Aorta (tissue), 5 donors: ENCODE measurements at places on chromosomes 1 and 21. TPM values are rescaled to one million over a fixed set of nuclear protein-coding genes. Genes with fewer than 3 reads are reported as not detected.

DNA sequence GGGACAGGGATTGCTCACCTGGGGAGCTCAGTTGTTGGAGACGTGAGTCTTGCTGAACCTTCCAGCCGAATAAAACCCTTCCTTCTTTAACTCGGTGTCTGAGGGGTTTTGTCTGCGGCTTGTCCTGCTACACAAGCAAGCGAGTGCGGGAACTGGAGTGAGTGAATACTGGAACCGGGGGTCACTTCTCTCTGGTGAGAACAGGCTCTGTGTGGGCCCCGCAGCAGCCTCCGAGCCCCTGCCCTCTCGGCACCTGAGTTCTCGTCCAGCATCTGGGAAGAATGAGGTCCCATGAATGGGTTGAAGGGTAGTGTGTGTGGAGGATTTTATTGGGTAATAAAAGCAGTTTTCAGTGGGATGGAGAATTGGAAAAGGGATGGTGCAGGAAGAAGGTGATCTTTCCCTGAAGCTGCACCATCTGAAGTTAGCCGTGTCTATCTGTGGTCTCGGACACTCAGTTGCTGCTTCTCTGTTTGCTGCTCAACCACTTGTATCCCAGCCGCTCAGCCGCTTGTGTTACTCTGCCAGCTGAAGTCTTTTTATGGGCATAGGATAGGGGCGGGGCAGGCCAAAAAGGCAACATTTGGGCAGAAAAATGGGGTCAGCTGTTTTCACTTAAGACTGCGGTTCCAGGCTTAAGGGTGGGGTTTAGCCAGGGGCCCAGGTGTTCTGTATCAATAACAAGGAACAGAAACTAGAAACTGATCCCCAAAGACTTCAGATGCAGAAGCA is 450.6 kb upstream of the CAMK1G start:
- H3K36me3 ChIP-seq: no peaks in the 10 kb centered on the region
- DNase-seq: no peak
- H3K27me3 ChIP-seq: no peaks in the 10 kb centered on the region
- H3K27ac ChIP-seq: no peak overlapping the region
- H3K4me1 ChIP-seq: no peaks in the 10 kb centered on the region

GRCh38 chr1:68168545-68169171 is 63.7 kb downstream of the WLS start:
- DNase-seq: no peak
- no peaks in the 10 kb centered on the region for H3K27me3 ChIP-seq
- no peak overlapping the region for H3K4me3 ChIP-seq
- peaks cover 17% of the 10 kb centered on the region for H3K4me1 ChIP-seq
- H3K27ac ChIP-seq: no peak overlapping the region

- H3K27ac ChIP-seq: no peak overlapping the region
- DNase-seq: no peak
- H3K4me3 ChIP-seq: no peak overlapping the region
These were observed 335.1 kb downstream of the KIF26B start for GRCh38 chr1:245489838-245490237.

DNA sequence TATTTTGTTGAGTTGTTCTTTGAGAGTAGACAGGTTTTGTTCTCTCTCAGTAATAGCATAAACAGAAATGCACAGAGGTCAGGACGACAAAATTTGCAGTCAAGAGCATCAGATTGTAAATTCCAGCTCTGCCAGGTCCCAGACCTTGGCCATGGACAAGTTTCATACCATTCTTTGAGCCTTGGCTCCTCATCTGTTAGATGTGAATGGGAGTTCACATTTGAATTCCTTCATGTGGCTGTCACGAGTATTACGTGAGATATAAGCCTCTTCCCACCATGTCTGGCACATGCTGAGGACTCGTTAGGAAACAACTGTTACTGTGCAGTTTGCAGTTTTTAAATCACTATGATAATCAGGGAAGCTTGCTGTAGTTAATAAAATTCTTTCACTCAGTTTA is 93.2 kb upstream of the KCTD3 start:
- DNase-seq: no peak

- no peaks in the 10 kb centered on the region for H3K27me3 ChIP-seq
- DNase-seq: no peak
- H3K36me3 ChIP-seq: no peaks in the 10 kb centered on the region
- peak overlapping the region; percentile 17 for H3K4me3 ChIP-seq
- no peak overlapping the region for H3K27ac ChIP-seq
These were observed 5.2 kb downstream of the DMRTA2 start for GRCh38 chr1:50417946-50418599.

DNA sequence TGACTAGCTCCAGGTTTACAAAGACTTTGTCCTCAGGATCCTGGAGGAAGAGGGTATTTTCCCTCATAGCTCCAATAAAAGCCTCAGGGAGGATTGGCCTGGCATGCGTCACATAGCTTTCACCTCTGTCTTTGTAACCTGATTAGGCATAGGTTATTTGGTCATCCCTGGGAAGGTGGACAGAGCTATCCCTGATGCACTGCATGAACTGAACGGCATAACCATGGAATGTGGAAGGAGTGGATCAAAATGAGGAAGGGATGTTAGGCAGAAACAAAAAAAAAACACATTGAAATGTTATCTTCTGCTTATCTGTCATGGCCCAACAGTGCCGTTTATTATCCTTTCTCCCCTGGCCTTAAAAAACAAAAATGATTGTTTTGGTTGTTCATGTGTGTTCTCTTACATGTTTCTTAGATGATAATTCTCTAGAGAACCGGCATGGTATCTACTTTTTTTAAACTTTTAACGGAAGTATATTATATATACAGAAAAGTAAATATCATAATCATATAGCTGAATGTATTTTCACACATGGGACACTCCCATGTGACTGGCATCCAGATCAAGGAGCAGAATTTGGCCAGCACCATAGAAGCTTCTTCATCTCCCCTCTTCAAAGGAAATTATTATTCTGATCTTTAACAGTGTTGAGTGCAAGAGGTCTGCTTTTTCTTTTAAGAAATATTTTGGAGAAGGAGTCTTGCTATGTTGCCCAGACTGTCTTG is 85.3 kb downstream of the RPS6KC1 start:
- no peak overlapping the region for H3K27ac ChIP-seq
- H3K4me3 ChIP-seq: no peak overlapping the region
- no peaks in the 10 kb centered on the region for H3K4me1 ChIP-seq
- DNase-seq: no peak
- no peaks in the 10 kb centered on the region for H3K36me3 ChIP-seq

GRCh38 chr21:39180429-39181019 is 2.7 kb downstream of the PSMG1 start:
- no peak overlapping the region for H3K27ac ChIP-seq
- H3K27me3 ChIP-seq: no peaks in the 10 kb centered on the region
- H3K4me3 ChIP-seq: no peak overlapping the region
- H3K36me3 ChIP-seq: no peaks in the 10 kb centered on the region
- H3K4me1 ChIP-seq: peaks cover 2% of the 10 kb centered on the region

- no peaks in the 10 kb centered on the region for H3K36me3 ChIP-seq
- peaks cover 1% of the 10 kb centered on the region for H3K27me3 ChIP-seq
- H3K27ac ChIP-seq: no peak overlapping the region
- no peak overlapping the region for H3K4me3 ChIP-seq
- DNase-seq: no peak
These were observed 1234.3 kb upstream of the B3GALT2 start for GRCh38 chr1:194420706-194421105.

DNA sequence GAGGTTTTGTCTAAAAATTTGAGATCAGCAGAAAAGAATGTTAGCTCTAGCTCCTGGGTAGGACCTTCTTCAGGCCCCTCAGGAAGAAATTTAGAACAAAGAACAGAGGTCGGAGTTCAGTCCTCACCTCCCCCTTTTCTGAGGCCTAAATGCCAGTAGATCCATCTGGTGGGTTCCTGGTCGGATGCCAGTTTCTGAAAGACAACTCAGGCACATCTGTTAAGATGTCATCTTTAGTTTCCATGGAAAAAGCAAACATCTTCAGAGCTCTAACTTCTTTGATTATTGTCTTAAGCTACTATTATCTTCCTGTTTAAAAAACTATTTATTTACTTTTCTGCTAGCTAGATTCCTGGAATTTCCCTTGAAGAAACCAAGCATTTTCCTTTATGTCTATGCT is 37.1 kb upstream of the USP25 start:
- H3K27ac ChIP-seq: no peak overlapping the region
- no peaks in the 10 kb centered on the region for H3K4me1 ChIP-seq
- no peak for DNase-seq
- no peaks in the 10 kb centered on the region for H3K36me3 ChIP-seq

GRCh38 chr1:212179394-212180076 is 105.7 kb upstream of the PPP2R5A start:
- H3K4me1 ChIP-seq: no peaks in the 10 kb centered on the region
- no peak overlapping the region for H3K27ac ChIP-seq
- no peak overlapping the region for H3K4me3 ChIP-seq
- no peaks in the 10 kb centered on the region for H3K36me3 ChIP-seq

GRCh38 chr1:210697185-210697584 is 368.5 kb downstream of the HHAT start:
- H3K4me3 ChIP-seq: no peak overlapping the region
- H3K36me3 ChIP-seq: no peaks in the 10 kb centered on the region
- no peaks in the 10 kb centered on the region for H3K27me3 ChIP-seq
- H3K4me1 ChIP-seq: no peaks in the 10 kb centered on the region
- no peak for DNase-seq
- H3K27ac ChIP-seq: no peak overlapping the region

GRCh38 chr1:118767971-118768370 is 220.2 kb downstream of the TBX15 start:
- no peaks in the 10 kb centered on the region for H3K36me3 ChIP-seq
- DNase-seq: no peak
- no peak overlapping the region for H3K27ac ChIP-seq
- no peaks in the 10 kb centered on the region for H3K4me1 ChIP-seq
- H3K4me3 ChIP-seq: no peak overlapping the region

- H3K27me3 ChIP-seq: no peaks in the 10 kb centered on the region
- DNase-seq: no peak
- H3K36me3 ChIP-seq: no peaks in the 10 kb centered on the region
- H3K4me1 ChIP-seq: no peaks in the 10 kb centered on the region
These were observed 384.4 kb upstream of the CAMK1G start for GRCh38 chr1:209198961-209199750.

DNA sequence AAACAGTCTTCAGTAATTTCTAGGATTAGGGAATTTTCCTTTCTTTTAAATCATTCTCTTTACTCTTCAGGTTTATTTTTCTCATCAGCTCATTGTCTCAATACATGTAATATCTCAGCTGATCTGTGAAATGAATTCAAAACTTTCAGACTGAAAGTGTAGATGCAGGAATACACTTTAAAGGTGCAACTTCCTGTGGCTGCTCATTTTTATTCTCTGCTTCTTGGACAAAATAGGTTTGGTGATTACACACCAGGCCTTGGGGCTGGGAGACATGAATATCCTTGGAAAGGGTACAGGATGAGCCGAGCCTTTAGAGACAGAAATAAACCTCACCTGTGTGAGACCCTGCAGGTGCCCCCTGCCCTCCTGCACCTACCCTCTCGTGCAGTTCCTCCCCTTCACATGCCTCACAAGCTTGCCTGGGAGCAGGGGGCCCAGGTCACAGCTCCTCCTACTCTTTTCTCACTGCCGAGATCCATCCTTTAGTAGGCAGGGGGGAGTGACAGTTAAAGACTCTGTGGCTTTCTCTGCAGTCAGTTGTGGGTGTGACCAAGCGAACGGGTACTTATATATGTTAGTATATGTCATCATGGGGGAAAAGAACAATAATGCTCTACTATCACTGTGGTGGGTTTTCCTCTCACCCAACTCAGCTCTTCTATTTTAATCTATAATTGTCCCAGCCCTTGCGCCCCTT is 23.6 kb downstream of the XCL2 start:
- H3K4me1 ChIP-seq: no peaks in the 10 kb centered on the region
- H3K27me3 ChIP-seq: no peaks in the 10 kb centered on the region
- no peak overlapping the region for H3K27ac ChIP-seq
- H3K4me3 ChIP-seq: no peak overlapping the region

DNA sequence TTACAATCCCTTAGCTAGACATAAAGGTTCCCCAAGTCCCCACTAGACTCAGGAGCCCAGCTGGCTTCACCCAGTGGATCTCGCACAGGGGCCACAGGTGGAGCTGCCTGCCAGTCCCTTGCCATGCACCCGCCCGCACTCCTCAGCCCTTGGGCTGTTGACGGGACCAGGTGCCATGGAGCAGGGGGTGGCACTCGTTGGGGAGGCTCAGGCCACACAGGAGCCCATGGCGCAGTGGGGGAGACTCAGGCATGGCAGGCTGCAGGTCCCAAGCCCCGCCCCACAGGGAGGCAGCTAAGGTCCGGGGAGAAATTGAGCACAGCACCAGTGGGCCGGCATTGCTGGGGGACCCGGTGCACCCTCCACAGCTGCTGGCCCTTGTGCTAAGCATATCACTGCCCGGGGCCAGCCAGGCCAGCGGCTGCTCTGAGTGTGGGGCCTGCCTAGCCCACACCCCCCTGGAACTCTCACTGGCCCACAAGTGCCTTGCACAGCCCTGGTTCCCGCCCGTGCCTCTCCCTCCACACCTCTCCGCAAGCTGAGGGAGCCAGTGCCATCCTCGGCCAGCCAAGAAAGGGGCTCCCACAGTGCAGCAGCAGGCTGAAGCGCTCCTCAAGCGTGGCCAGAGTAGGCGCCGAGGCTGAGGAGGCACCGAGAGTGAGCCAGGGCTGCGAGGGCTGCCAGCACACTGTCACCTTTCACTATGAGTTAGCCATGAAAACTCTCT is 117.8 kb downstream of the LIPI start:
- no peak overlapping the region for H3K4me3 ChIP-seq
- H3K4me1 ChIP-seq: no peaks in the 10 kb centered on the region
- no peak for DNase-seq
- H3K36me3 ChIP-seq: no peaks in the 10 kb centered on the region

- H3K4me1 ChIP-seq: no peaks in the 10 kb centered on the region
- no peaks in the 10 kb centered on the region for H3K27me3 ChIP-seq
- no peak overlapping the region for H3K4me3 ChIP-seq
- DNase-seq: no peak
These were observed 288.0 kb upstream of the PRMT6 start for GRCh38 chr1:106768501-106768900.

- no peaks in the 10 kb centered on the region for H3K36me3 ChIP-seq
- no peak overlapping the region for H3K27ac ChIP-seq
- no peak overlapping the region for H3K4me3 ChIP-seq
These were observed 40.5 kb upstream of the PROX1 start for GRCh38 chr1:213947200-213947801.

GRCh38 chr1:90400131-90400530 is 317.0 kb downstream of the BARHL2 start:
- DNase-seq: no peak
- no peaks in the 10 kb centered on the region for H3K36me3 ChIP-seq
- no peaks in the 10 kb centered on the region for H3K27me3 ChIP-seq
- H3K27ac ChIP-seq: no peak overlapping the region

Gene ATP1A4
- 0.19 TPM for total RNA-seq

Gene COL11A1
- total RNA-seq: 0.29 TPM

Gene F11R
- 21.7 TPM for total RNA-seq

Gene EPHA10
- 0.12 TPM for total RNA-seq

Gene GPATCH4
- total RNA-seq: 24.0 TPM

Gene NEXN
- total RNA-seq: 81.9 TPM

Gene CCDC185
- total RNA-seq: not detected

Gene NKAIN1
- 0.30 TPM for total RNA-seq

Gene HES2
- total RNA-seq: not detected

Gene NBPF6
- total RNA-seq: not detected

Gene FCRL2
- 0.29 TPM for total RNA-seq

Gene NECTIN4
- total RNA-seq: 0.24 TPM
